ENCODE measurements at places on chromosomes 6 and 20. TPM values are rescaled to one million over a fixed set of nuclear protein-coding genes. Genes with fewer than 3 reads are reported as not detected.

RALGAPB gene
- total RNA-seq, result 41.3 TPM

MDFI gene
- 21.9 TPM for total RNA-seq

CRIP3 gene
- 1.3 TPM for total RNA-seq

TDRD6 gene
- total RNA-seq, result 0.33 TPM

PLN gene
- total RNA-seq, result 1.5 TPM

TSHZ2 gene
- 67.4 TPM for total RNA-seq

HTR1E gene
- 4.2 TPM for total RNA-seq

SLC17A2 gene
- not detected for total RNA-seq

VAPB gene
- total RNA-seq, result 13.3 TPM

GRM1 gene
- total RNA-seq, result 0.08 TPM

HLA-DPA1 gene
- total RNA-seq, result 32.1 TPM

RSPH4A gene
- total RNA-seq, result 1.3 TPM
